Stimulated activated naive CD8-positive, alpha-beta T cell treated with anti-CD3 and anti-CD28 coated beads, Interleukin-15, Interleukin-2, amounts not matched to agents 100 U/mL and 50 U/mL, for 24 hours (primary cell): ENCODE measurements at places on chromosomes 3 and 15.

DNA sequence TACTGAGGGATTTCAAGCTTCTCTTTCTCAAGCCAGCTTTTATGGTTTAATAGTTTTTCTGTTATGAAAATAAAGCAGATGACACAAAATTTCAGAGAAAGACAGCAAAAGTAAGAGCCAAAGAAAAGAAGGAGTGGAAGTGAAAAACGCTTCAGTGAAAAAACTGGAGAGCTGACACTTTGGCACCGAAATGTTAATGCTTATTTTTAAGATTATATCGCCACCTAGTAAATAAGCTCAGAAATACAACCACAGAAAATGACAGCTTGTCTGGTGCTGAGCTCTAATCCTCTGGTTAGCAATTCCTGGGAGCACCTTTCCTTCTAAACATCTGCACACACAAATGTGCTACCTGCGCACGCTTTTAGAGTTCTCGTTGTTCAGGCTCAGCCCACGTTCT, 101.6 kb downstream of the ZPLD1 start:
- DNase-seq, result no peak

DNA sequence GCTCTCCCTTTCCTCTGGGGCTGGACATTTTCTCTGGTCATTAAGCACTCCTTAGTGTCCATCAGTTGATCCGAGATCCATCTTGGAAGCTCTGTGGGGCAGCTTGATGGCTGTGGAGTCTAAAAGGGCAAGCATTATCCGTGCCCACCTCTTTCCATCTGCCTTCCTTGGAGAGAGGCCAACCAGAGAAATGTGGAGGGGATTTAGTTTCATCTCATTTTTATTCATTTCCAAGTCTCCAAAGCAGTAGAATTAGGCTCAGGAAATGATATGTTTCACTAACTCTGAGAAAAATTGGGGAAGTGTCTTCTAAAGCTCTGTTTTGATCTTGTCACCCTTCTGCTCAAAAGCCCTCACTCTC, 95.9 kb upstream of the KLHL25 start:
- no peak for DNase-seq

DNA sequence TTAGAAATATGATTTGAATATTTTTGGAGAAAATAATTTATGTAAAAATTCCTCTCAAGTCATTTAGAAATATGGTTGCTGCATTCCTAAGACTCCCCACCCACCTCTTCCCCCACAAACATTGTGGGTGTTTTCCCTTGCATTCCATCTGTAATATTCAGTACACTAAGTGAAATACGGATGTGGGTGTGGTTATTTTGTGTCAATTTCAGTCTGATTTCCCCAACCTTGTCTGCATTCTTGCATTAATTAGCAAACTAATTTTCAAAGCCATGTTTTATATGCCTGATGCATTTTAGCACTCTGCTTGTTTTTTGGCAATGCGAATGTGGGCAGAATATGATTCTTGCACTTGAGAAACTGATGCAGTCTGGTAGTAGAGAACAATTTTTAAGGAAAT, 408.3 kb upstream of the RGMA start:
- DNase-seq, result no peak

DNA sequence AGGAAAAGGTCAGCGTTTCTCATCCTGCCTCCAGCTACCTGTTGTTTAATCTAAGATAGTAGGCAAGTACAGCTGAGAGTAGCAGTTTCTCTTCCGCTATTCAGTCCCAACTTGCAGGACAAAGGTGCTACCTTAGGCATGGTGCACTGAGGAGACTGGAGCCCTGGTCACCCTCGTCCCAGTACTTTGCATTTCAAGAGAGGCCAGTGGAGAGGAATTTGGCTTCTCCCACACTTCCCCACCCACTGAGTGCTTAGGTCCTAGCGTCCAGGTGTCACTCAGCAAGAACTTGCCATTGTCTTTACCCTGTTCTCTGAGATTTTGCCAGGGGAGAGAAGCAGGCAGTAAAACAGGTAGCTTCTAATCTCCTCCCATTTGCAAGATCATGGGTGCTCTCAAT, 12.5 kb upstream of the RPN1 start:
- no peak for DNase-seq

DNA sequence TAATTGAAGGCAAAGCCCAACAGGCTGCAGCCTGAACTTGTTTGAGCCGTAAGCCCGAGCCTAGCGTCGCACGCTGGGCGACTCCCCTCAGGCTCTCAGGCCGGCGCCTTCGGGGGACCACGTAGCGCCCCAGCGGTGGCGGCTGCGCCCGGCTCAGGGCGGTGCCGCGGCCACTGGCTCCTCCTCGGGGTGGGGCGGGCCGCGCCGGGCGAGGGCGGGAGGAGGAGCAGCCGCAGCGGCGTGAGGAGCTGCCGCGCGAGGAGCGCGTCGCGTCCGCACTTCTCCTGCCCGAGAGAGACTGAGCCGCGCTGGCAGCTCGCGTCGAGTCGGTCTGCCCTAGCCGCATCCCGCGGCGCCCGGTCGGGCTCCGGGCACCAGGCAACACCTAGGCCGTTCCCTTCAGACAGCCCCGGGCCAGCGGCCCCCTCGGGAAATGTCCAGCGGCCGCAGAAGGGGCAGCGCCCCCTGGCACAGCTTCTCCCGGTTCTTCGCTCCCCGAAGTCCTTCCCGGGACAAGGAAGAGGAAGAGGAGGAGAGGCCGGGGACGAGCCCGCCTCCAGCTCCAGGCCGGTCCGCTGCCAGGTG, at the start of gene CRYBG3:
CRYBG3 (plus strand) TSS at position 238 of the 585 bp plus-strand sequence; CDS start at position 434, 196 bp downstream.
- DNase-seq, result peak; percentile 88

GRCh38 chr15:73246898-73247297, 121.9 kb downstream of the HCN4 start:
- no peak for DNase-seq
